C1 segment of cervical spinal cord (tissue), 14 donors: ENCODE measurements at places on chromosomes 5 and 9.

GRCh38 chr9:124658165-124659017, 112.7 kb downstream of the NR6A1 start:
- DNase-seq, result peak; percentile 73

- no peak for DNase-seq
These were observed 343.6 kb downstream of the SPATA31D1 start for GRCh38 chr9:82332018-82332773.

GRCh38 chr9:109639674-109640579, 140.1 kb upstream of the PALM2AKAP2 start:
- no peak for DNase-seq

- no peak for DNase-seq
These were observed 171.6 kb upstream of the PPP1R2B start for GRCh38 chr5:156678484-156678883.

GRCh38 chr5:62284946-62285891, 20.8 kb upstream of the KIF2A start:
- DNase-seq, result no peak

- DNase-seq, result no peak
These were observed 32.1 kb upstream of the ZNF354B start for GRCh38 chr5:178827636-178828035.

GRCh38 chr5:55344392-55344992, 36.7 kb downstream of the MTREX start:
- DNase-seq, result no peak

GRCh38 chr5:156942064-156942463, 21.0 kb downstream of the TIMD4 start:
- no peak for DNase-seq

DNA sequence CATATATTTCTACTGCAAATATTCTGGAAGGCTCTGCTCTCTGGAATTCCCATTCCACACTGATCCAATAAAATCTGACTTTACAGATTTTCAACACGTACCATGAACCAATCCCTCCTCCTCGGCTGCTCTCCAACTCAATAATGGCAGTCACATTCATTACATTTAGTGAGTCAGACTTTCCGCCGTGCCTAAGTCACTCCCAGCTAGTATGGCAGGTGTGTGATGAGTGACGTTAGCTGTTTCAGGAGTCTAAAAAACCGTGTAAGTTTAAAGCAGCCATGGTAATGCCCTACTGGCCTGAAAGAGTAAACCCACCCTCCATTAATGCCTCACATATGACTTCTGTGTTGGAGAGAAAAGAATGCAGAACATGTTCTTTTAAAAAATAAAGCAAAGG, 3.3 kb downstream of the FBN2 start:
- DNase-seq, result no peak

- DNase-seq, result no peak
These were observed 65.0 kb downstream of the AGTPBP1 start for GRCh38 chr9:85676790-85677189.

GRCh38 chr9:75181750-75182149, 93.4 kb downstream of the OSTF1 start:
- no peak for DNase-seq

- DNase-seq, result no peak
These were observed 105.6 kb upstream of the IL12B start for GRCh38 chr5:159435855-159436254.

DNA sequence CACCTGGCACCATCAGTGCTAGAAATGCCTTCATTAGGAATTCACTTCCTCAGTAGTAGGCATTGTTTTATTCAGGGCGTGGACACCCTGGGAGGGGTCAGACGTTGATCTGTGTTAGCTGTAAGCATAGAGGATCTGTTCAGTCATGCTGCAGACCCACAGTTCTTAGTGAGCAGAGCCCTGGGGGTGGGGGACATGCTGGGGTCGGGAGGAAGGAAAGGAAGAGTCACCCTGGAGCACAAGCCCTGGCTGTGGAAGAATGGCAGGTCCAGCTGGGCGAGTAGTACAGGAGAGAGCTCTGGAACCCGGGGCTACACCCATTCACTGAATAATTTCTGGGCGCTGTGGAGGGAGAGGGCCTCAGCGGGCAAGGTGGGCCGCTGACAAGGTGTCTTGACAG, 172.5 kb downstream of the FSTL4 start:
- no peak for DNase-seq

DNA sequence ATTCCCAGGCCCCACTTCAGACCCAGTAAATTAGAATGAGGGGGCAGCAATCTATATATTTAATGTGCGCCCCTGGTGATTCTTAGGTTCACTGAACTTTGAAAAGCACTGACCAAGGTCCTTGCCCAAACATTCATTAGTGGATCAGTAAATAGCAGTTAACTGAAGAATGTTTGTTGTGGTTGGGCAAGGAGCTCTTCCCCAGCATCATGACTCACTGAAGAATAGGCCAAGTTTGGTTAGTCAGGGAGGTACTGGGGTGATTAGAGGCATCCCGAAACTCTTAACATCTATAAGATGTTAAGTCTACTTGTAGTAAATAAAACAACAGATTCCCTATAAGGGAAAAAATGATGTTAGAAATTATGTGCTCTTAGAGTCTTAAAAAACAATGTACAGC, 833 bp upstream of the MROH2B start:
- no peak for DNase-seq

- no peak for DNase-seq
These were observed 21.6 kb downstream of the OSMR start for GRCh38 chr5:38867416-38867815.

GRCh38 chr5:59337240-59337639, 556.3 kb downstream of the PDE4D start:
- DNase-seq, result no peak

- DNase-seq, result no peak
These were observed 52.8 kb downstream of the EXD3 start for GRCh38 chr9:137369911-137370764.

GRCh38 chr9:23821375-23822181, 4.5 kb downstream of the ELAVL2 start:
- no peak for DNase-seq

GRCh38 chr5:75319638-75320037, 17.4 kb upstream of the HMGCR start:
- DNase-seq, result no peak

DNA sequence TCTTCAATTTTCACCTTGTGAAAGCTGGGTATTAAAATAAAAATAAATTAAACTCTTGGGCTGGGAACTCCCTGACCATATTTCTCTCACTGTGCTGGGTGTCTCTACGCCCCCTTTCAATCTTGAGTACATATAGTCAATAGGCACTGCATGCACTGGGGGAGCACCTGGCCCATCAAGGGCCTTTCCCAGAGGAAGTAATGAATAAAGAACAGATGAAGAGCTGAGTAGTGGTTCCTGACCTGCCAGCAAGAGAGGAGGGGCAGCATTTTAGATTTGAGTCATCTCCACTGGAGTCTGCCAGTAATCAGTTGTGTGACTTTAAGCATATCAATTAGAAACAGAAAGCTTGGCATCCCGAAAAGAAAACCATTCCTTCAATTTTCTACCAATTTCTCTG, 6.2 kb downstream of the MAPKAP1 start:
- no peak for DNase-seq

DNA sequence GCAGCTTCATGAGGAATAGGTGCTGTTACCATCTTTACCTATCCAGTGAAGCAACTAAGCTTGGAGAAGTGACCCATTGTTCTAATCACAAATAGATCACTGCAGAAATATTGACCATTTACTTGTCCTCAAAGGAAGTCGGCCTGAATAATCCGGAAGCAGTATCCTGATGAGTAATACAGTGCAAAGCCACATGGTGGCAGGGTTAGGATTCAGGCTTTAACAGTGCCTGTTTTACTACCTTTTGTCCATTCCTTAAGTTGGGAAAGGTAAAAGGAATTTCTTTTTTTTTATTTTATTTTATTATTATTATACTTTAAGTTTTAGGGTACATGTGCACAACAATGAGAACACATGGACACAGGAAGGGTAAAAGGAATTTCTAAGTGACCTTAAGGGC, 336.3 kb downstream of the KDM4C start:
- no peak for DNase-seq

GRCh38 chr9:136901516-136902258, 15.4 kb downstream of the TRAF2 start:
- DNase-seq, result no peak

GRCh38 chr9:90939351-90939750, 137.7 kb downstream of the SYK start:
- DNase-seq, result no peak

DNA sequence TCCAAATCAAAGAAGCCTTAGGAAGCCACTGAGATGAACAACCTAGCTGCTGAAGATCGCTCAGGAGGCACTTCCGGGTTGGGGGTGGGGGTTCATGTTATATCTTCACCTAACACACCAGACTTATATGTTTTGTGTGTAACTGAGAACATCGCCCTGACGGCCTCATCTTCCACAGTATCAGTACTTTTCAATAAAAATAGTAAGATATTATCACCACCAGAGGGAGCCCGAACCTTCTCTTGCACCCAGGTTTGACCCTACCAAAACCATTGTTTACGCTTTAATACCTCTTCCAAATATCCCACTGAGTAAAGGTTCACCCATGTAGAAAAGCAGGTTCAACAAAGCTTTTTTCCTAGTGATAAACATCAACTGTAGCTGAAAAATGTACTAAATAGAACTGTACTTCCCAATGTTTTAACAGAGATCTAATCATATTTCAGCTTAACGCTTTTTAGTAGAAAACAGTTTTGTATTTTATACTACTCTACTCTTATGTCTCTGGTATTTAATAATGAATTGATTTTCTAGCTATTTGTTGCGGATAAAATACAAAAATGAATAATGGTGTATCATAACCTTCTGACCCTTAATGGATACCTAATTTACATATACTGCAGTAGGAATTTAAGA, 244.0 kb downstream of the EPB41L4A start:
- no peak for DNase-seq

- no peak for DNase-seq
These were observed 41.3 kb downstream of the CFAP77 start for GRCh38 chr9:132451276-132451675.

- no peak for DNase-seq
These were observed 38.3 kb downstream of the HTR1A start for GRCh38 chr5:63923914-63924313.

DNA sequence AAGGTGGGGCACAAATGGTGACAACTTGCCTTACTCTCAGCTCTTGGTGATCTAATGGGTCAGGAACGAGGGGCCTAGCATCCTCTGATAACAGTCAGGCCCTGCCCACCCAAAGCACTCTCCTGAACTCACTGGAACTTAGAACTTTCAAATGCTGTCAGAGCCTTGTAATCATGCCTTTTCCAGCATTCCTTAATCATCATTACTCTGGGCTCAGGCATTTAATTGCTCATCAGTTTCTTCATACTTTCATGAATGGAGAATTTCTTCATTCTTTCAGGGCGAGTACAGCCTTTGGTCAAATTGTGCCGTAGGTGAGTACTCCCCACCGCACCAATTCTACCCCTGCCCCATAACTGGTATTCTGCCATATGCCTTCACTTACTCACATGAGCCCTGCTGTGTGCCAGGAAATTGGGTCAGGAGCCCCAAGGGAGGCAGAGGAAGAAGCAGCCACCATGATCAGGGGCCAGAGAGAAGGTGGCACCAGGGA, 30.2 kb upstream of the DUSP1 start:
- no peak for DNase-seq

DNA sequence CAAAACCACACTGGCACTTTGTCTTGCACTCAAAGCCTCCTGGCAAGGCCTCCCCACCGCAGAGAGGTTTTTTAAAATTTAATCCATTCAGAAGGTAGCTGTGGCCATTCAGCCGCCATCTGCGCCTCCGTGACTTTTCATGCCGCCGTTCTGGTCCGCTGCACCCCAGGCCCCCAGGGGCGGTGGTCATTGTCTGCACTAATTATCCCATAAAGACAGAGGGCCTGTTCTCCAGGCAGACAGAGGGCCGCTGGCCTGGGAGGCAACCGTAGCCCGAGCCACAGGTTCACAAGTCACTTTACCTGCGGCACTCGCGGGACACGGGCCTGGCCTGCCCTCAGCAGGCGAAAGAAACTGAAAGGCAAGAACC, 49.4 kb downstream of the EXD3 start:
- no peak for DNase-seq

GRCh38 chr9:68763104-68763503, 58.1 kb downstream of the PIP5K1B start:
- no peak for DNase-seq

GRCh38 chr5:153905219-153905618, 133.5 kb downstream of the FAM114A2 start:
- no peak for DNase-seq

- DNase-seq, result no peak
These were observed 250.9 kb downstream of the CD180 start for GRCh38 chr5:66945389-66946349.

DNA sequence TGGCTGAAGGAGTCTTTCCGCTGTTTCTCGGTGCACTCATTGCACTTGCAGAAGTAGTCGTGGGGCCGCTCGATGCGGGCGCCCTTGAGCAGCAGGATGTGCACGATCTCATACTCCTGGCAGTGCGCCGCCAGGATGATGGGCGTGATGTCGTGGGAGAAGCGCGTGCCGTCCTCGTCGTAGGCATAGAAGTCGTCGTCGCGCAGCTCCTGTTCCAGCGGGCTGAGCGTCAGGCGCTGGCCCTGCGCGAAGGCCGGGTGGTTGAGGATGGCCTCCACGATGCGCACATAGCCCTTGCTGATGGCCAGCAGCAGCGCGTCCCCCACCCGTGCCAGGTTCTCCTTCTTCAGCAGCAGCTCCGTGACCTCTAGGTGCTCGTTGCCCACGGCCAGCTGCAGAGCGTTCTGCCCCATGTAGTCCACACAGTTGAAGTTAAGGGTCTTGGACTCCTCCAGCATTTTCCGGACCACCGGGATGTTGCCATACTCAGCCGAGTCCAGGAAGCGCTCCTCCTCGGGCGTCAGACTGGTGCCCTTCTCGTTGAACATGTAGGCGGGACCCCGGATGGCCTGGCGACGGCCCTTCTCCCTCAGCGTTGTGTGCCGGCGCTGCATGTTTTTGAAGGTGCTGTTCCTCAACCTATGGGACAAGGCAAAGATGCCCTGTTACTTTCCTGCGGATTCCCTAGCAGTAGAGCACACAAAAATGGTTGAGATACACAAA, 8.4 kb downstream of the TRPC7 start:
- no peak for DNase-seq

DNA sequence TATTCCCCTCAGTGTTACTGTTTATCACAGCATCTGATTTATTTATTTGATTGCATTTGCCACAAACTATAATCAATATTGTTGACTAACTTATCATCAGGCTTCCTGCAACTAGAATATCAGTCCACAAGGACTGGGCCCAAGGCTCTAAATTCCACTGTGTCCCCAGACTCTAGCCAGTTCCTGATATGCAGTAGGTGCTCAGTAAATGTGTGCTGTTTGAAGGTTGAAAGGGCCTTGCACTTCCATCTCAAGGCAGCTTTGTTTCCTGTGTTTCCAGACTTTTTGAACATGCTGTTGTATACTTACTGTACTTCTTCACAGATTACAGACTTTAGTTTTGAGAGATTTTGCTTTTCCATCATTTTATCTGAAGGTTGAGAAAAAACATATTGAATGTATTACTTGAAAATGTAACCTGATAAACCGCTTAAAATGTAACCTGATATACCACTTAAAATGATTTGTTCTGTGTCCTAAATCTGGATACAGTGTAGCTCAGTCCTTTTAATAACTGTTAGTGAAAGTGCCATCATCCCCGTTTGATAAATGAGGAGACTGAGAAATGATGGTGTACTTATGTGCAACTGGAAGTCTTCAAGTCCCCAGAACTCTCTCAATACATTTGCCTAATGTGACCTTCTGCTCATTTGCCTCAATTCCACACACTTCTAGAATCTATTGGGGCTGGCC, 18.7 kb downstream of the KIAA1191 start:
- no peak for DNase-seq
